Activated CD4-positive, CD25-positive, alpha-beta regulatory T cell treated with anti-CD3 and anti-CD28 coated beads, Interleukin-2, amount 50 U/mL, for 24 hours (primary cell): ENCODE measurements at places on chromosomes 13 and 19.
A peak's percentile ranks its signal among the peaks of the same experiment; 100 is the strongest.

- no peak for ATAC-seq
Measured at GRCh38 chr19:30229525-30230174, 142.5 kb upstream of the ZNF536 start.

- ATAC-seq, result no peak
Measured at GRCh38 chr19:14497228-14497921, 1.4 kb upstream of the GIPC1 start.

GRCh38 chr13:79986890-79987289, 354.0 kb downstream of the SPRY2 start:
- no peak for ATAC-seq

DNA sequence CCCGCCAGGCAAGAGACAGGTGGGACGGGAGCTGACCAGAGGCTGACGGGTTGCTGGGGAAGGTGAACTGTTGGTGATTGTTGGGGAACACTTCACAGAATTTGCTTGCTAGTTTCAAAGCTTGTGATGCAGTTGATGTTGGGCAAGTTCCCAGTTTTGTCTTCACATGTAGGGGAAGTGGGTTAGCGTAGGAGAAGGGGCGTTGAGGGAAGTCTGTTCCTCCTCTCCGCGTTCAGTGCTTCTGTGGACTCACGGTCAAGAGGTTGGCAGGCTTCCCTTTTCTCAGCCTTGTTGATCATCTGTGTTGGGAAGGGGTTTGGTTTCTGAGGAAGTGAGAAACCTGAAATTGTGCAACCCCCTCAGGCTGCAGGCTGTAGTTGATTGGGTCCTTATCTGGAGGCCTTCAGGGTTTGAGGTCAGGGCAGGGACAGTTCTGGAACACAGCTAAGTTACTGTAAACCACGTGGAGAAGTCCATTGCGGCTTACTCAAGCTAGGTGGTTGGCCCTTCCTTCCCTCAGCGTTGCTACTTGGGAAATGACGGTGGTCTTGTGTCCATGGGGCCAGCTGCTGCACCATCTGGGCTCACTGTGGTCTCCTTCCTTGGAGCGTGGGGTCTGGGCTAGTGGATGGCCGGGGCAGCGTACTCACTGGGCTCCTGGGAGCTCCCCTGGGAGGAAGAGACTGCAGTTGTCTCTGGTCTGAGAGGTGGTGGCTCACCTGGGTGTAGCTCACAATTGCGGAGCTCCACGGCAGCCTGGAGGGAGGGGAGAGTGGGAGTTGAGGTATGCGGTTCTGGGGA, 7.5 kb downstream of the RPS9 start:
- no peak for ATAC-seq

DNA sequence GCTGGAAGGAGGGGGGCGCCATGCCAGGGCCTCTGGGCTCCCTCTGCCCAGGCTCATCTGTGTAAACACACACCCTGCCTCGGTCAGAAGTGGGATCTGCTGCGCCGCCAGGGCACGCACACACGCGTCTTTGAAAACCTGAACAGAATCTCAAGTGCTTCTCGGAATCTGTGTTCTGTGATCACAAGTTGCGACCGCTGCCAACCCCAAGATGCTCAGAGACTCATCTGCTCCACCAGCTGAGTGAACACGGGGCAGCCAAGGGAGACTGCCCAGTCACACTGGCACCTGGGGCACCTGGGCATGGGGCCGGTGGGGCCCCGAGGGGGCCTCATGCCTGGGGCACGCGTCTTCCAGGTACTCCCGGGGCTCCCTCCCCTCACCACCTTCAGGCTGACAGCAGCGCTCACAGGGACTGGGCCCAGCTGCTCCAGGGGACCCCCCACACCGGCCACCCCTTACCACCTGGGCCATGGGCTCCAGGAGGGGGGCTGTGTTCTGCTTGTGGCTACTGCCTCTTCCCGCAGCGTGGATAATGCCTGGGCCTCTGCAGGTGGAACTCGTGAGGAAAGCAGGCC, 59.0 kb downstream of the KLF2 start:
- ATAC-seq, result peak; percentile 9

DNA sequence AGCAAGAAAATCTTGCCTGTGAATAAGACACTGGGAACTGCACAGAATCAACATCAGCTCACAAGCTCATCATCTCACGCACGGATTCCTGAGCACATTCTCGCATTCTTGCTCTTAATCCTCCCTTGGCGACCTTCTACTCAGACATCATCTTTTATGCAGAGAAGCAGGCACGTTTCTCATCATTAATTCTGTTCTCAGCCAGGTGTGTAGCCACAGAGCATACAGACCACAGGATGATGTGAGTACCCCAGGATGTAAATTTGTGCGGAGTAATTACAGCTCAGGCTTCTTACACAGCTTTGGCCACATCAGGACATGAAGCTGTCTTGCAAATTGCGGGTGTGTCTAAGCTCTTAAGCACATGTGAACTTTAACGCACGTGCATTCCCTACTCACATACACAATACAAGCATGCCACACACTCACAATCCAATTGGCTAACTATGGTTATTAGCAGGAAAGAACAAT, 36.5 kb upstream of the SACS start:
- no peak for ATAC-seq

DNA sequence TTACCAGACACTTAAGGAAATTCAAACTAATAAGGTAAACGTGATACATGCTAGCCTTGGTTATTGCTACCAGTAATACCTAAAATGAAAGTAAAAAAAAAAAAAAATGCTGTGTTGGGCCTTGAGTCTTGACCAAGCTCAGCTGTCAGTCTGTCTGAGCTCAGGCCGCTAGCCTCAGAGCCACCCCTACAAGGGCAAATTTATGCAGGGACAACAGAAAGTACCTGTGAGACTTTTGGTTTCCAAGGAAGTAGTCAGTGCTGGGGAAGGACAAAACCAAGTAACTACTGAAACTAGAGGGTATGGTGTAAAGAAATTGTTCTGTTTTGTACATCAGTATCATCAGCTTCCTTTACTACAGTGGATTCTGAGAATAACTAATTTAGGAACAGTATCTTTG, 134.3 kb upstream of the SLITRK5 start:
- ATAC-seq, result no peak

DNA sequence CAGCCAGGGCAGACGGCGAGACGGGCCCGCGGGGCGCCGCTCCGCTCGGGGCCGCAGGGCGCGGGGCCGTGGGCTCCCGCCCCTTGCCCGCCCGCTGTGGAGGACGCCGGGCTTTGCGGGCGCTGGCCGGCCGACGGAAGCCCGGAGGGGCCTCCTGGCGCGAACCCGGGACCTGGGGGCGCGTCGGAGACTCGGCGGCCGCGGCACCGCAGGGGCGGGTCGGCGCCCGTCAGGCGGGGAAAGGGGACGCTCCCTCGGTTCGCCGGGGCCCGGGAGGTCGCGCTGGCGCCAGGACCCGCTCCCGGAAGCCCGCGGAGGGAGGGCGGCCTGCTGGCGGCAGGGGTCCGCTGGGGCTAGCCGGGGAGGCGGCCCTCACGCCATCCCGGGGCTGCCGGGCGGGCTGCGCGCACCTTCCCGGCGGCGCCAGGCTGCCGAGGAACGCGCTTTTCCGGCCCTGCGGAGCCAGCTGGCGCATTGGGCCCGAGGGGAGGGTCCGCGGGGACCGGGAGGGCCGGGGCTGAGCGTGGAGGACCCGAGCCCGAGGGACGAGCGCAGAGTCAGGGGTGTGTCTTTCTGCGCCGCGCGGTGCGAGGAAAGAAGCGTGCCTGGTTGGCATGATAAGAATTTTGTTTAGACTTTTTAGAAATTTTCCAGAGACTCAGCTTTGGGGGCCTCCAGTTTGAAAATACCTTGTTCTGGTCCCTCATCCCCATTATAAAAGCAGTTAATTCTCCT, 511 bp downstream of the GARRE1 start:
- peak; percentile 57 for ATAC-seq

DNA sequence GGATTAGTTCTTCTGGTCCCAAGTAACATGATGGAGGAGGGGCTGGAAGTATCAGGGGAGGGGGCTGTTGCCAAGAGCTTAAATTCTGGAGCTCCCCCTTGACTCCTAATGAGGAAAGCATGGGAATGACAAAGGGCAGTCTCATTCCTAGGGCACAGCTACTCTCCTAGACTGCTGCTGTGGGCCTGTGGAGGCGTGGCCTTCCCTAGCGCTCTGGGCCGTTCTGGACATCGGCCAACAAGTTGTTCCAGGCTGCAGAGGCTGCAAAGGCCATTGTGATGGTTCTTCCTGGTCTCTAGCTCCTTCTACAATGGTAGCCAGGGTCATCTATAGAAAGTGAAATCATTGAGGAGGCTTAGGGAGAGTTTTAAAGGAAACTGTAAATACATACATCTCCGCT, 916.6 kb downstream of the DIAPH3 start:
- ATAC-seq, result no peak

- ATAC-seq, result no peak
Measured at GRCh38 chr13:110687736-110688135, 18.2 kb downstream of the CARS2 start.

DNA sequence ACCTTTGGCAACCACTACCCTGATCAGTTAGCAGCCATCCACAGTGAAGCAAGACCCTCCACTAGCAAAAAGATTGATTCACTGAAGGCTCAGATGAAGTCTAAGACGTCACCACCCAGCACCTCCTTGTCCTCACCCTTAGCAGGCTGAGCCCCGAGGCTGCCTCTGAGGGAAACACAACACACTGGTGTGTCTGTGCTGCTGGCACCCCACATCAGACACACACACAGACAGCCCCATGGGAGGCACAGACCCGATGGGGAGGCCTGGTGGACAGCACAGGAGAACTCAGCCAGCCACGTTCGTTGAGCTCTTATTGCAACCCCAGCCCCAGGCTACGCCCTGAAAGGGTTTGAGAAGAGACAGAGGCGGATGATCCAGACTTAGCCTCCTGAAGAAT, 94.7 kb downstream of the ZDHHC20 start:
- ATAC-seq, result no peak

- ATAC-seq, result no peak
Measured at GRCh38 chr13:38566023-38566422, 120.9 kb upstream of the FREM2 start.

GRCh38 chr13:91523116-91523515, 124.7 kb downstream of the GPC5 start:
- ATAC-seq, result no peak

- peak; percentile 66 for ATAC-seq
Measured at GRCh38 chr19:40614622-40615411, 13.6 kb downstream of the LTBP4 start.

DNA sequence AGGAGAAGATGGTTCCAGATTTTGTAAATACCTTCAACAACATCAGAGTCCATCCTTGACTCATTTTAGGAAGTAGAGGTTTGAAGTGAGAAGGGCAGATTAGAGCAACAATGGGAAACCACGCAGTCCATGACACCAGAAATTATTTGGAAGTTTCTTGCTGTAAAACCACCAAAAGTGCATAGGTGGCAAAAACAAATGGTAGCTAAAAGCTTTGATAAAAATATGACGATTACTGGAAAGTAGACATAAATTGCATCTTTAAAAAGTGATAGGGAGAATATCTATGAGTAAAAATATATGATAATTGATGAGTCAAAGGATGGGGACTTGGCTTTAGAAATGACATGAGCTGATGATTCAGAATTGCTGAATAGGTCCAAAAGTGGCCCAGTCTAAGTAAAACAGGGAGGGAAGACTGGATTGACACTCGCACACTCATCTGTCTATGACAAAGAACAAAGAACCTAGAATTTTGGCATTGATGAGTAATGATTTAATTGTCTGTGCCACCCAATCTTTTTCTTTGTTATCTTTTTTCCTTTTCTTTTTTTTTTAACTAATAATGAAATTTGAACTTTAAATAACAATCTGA, 472.2 kb downstream of the MYO16 start:
- no peak for ATAC-seq

DNA sequence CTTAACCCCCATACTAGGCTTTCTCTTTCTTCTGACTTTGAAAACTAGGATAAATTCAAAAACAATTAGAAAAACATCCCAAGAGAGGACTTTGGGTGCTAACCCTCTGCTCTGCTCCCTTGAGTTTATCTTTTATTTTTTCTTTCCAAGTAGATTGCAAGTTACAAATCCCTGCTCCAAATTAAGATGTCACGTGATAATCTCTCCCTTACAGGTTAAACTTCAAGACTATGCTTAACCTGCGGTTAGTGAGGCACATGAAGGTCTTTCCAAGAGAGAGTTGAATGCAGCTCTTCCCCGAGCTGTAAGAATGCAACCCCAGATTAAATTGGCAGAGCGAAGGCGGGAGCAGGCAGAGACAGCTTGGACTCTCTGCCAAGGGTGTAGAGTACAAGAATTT, 12.2 kb upstream of the ZNF507 start:
- no peak for ATAC-seq

GRCh38 chr19:40219721-40220276, 1.6 kb upstream of the TTC9B start:
- peak; percentile 55 for ATAC-seq

GRCh38 chr19:51323481-51324166, 12.2 kb downstream of the IGLON5 start:
- ATAC-seq, result no peak

GRCh38 chr19:41443813-41444455, 978 bp downstream of the ERICH4 start:
- ATAC-seq, result no peak

GRCh38 chr13:36999054-36999714, at the start of gene ALG5:
ALG5 (minus strand) TSS chr13:36999340; CDS start chr13:36999300, 40 bp downstream.
- peak; percentile 75 for ATAC-seq

- no peak for ATAC-seq
Measured at GRCh38 chr13:20993211-20993610, 68.2 kb downstream of the LATS2 start.

- ATAC-seq, result no peak
Measured at GRCh38 chr19:47619763-47620162, 10.8 kb downstream of the BICRA start.

- no peak for ATAC-seq
Measured at GRCh38 chr13:66984241-66984640, 245.9 kb downstream of the PCDH9 start.

DNA sequence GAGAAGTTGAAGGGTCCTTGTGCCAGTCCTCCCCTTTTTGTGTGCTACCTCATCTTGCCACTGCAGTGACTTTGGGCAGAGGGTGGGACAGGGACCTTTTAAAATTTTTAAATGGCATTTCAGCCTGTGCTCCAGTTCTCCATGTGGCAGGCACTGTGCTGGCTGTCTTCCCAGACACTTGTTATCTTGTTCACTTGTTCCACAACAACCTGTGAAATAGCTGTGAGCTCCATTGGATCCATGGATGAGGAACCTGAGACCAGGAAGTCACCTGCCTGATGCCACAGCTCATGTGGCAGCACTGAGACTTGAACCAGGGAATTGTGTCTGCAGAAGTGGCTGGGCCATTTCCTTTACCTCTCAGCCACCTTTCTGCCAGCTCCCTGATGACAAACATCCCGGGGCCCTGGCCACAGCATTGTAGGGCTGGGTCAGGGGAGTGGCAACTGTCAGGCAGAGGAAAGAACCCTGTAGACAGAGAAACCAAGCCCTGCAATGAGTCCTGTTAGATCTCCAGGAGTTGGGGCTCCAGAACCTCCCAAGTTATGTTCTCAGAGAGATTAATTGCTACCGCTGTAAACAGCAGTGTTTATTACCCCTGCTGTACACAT, 6.4 kb downstream of the EGLN2 start:
- ATAC-seq, result no peak
